Stimulated activated CD8-positive, alpha-beta memory T cell treated with anti-CD3 and anti-CD28 coated beads, Interleukin-4, amount 100 ng/mL, for 24 hours (primary cell): ENCODE measurements at places on chromosomes 5 and 9.
A peak's percentile ranks its signal among the peaks of the same experiment; 100 is the strongest.

DNA sequence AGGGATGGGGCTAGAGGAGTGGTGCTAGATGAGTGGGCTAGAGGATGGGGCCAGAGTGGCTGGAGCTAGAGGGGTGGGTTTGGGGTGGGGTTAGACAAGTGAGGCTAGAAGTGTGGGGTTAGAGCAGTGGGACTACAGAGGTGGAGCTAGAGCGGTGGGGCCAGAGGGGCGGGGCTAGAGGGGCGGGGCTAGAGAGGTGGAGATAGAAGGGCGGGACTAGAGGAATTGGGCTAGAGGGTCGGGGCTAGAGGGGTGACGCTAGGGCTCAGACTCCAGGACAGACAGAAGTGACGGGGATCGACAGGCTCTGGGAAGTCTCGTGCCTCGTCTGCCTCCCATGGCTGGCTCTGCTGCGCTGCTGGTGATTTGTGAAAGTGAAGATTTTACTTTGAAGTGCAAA, 31.0 kb upstream of the TENT4A start:
- no peak for DNase-seq

DNA sequence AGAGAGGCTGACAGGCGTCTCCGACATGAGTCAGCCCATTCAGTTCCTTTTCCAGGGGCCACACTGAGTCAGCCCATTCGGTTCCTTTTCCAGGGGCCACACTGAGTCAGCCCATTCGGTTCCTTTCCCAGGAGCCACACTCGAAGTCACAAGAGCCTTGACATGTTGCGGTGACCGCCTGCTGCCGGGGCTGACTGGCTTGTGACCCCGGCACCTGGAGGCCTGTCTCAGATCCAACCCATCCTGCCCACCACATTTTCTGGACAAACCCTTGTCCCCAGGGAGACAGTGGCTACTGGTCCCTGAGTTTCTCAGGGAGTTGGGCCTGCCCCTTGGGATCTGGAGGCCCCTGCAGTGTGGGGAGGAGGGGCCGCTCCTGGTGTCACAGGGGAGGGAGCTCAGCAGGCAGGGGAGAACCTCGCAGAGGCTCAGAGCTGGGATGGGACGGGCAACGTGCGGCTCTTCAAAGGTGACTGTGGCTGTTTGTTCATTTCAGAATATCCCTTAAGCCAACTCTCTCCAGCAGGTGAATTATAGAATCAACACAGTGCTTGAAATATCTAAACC, 40.5 kb upstream of the LPCAT1 start:
- no peak for DNase-seq

DNA sequence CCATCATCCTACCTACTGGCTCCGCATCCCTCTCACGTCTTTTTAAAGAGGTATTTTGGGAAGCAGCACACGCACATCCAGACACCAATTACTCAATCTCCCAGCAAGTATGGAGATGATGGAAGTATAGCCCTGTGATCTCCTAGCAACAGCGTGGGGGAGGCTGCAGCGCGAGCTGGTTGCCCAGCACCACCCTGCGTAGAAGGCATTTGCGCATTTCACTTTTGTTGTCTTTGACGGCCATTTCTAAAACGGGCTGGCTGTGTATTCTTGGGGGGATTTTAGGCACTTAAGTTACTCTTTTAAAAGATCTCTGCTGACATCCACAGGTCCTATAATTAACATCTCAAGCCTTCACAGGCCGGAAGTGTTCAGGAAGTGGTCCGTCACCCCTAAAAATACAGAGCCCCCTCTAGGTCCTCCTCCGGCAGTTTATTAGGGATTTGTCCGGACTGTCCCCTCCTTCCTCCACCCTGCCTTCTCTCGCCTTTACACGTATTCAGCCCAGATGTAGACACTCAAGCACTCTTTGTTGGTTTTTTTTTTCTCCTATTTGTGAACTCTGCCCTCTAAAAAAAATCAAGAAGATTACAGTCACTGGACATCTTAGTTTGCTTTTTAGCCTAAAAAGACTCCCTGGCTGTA, 371.4 kb downstream of the NTRK2 start:
- DNase-seq, result no peak

DNA sequence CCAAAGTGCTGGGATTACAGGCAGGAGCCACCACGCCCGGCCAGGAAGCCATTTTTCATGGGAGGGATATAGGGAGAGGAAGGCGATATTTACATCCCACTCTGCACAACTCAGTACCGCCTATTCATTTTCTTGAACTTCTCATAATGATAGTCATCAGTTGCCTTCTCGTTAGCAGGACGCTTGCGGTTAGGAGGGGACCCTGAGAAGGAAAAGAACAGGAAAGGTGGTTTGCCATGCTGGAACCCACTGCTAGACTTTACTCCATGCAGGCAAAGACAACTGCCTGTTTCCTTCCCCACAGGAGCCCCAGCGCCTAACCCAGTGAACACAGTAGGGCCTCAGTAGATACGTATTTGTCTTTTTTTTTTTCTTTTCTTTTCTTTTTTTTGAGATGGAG, 4.1 kb upstream of the TOR1A start:
- no peak for DNase-seq

- no peak for DNase-seq
Measured at GRCh38 chr5:160371294-160371693, 868 bp upstream of the C1QTNF2 start.

- DNase-seq, result no peak
Measured at GRCh38 chr5:150782850-150783249, 4.3 kb downstream of the SMIM3 start.

DNA sequence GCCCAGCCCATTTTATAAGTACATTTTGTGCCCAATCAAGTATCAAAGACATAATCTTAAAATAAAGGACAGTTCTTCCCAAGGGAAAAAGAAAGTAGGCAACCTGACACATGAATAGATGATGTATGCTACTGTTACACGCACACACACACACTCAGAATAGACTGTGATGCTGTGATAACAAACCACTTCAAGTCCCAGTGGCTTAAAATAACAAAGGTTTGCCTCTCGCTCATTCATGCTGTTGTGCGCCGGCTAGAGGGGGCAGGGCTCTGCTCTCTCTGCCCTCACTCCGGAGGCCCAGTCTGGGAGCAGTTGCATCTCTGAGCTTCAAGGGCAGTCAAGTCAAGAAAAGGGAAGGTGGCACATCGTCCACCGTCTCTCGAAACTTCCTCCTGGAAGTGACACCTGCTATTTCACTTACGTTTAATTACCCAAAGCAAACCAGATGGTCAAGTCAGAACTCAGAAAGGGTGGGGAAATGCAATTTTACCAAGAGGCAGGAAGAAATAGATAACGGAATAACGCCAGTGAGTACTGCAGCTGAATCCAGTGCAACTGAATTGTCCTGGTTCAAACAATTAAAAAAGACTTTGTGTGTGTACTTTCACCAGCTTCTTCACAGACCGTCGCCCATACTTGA, 43.3 kb downstream of the ANKRD33B start:
- DNase-seq, result no peak

- no peak for DNase-seq
Measured at GRCh38 chr9:8095672-8096086, 296.1 kb upstream of the DMAC1 start.

GRCh38 chr5:87081511-87082372, 185.9 kb upstream of the RASA1 start:
- DNase-seq, result peak; percentile 15

DNA sequence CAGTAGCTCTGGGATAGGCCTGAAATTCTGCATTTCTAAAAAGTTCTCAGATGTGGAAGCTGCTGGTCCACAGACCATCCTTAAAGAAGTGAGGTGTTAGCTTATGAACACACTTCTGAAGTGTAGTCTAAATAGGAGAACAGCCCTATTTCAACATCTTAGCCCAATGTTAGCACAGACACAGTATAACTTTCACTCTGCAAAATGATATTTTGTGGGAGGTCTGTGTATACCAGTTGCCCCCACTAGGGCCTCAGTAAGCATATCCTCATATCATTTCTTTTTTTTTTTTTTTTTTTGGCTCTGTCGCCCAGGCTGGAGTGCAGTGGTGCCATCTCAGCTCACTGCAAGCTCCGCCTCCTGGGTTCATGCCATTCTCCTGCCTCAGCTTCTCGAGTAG, 7.5 kb upstream of the HABP4 start:
- DNase-seq, result no peak

- no peak for DNase-seq
Measured at GRCh38 chr9:123248630-123249029, 19.8 kb downstream of the STRBP start.

GRCh38 chr5:39228596-39228995, 9.2 kb upstream of the FYB1 start:
- no peak for DNase-seq

DNA sequence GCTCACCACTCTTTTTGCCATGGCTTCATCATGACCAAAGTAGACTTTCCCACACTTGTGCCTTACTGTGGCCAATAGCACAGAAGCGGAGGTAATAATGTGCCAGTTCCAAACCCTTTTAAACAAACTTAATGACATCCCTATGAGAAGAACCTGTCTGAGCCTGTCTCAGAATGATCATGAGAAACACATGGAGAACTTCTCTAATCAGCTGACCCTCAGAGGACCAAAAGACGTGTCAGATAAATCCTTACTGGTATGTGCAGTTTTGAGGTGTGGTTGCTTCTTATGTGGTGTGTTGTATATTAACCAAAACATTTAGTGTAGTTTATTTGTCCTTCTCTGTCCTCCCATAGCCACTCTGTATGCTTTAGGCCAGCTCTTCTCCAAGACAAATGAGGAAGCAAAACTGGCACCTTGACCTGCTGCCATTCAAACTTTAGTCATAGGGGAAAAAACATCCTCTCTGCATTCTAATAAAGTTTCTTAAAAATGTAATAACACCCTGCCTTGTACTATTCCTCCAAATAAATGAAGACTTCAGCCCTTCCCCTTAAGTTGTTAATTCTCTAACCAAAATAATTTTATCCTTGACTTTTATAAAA, 168.9 kb downstream of the MUSK start:
- no peak for DNase-seq

GRCh38 chr9:121071756-121072421, 2.9 kb upstream of the CNTRL start:
- no peak for DNase-seq

DNA sequence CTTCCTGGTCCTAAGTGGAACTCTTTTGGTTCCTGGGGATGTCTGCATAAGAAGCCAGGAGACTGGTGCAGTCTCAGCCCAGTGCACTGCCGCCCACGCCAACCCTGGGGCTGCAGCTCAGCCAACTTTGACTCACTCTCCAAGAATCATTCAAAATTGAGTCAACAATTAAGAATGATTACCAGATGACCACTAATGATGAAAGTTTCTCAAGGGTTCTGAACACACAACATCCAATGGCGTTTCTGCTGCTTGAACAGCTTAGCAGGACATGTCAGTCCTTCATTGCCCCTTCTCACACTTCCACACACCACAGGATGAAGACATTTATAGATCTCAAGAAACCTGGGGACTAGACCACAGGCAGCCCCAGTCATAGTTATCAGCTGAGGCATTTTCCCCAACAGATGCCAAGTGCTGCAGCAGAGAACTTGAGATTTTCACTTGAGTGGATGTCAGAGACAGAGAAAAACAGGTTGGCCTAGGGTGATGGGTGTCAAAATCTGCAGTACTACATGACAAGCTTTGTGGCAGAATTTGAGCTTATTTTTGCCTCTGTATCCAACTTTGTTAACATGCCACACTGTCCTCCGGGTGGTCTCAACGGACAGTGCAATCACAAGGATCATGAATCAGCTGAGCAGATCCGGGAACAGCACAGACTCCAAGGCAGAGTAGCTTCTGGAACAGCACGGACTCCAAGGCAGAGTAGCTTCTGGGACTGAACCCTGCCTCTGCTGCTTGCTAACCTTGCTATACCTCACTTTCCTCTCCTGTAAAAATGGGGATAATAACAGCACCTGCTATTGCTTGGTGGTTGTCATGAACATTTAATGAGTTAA, 356.1 kb downstream of the SPOCK1 start:
- no peak for DNase-seq

DNA sequence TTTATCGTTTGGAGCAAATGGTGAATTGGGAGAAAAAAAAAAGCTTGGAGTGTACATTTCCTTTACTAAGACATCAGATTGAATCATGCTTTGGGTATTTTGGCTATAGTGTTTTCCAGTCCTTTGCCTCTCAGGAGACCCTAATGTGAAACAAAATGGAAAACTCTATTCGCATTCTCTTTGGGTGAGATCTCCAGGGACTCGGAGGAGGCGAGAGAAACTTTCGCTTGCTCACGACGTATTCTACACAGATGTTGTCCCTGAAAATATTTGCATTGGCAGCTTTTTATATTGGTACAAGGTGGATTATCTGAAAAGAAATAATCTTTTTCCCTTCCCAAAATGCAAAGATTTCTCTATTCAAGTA, 1240.1 kb upstream of the WWC1 start:
- DNase-seq, result no peak
